ENCODE measurements at places on chromosomes 11 and 22.
A peak's percentile ranks its signal among the peaks of the same experiment; 100 is the strongest.

GRCh38 chr11:110410651-110411050, 19.1 kb upstream of the FDX1 start:
- DNase-seq: no peak

GRCh38 chr22:31526270-31526669, 29.9 kb downstream of the SFI1 start:
- DNase-seq: no peak

DNA sequence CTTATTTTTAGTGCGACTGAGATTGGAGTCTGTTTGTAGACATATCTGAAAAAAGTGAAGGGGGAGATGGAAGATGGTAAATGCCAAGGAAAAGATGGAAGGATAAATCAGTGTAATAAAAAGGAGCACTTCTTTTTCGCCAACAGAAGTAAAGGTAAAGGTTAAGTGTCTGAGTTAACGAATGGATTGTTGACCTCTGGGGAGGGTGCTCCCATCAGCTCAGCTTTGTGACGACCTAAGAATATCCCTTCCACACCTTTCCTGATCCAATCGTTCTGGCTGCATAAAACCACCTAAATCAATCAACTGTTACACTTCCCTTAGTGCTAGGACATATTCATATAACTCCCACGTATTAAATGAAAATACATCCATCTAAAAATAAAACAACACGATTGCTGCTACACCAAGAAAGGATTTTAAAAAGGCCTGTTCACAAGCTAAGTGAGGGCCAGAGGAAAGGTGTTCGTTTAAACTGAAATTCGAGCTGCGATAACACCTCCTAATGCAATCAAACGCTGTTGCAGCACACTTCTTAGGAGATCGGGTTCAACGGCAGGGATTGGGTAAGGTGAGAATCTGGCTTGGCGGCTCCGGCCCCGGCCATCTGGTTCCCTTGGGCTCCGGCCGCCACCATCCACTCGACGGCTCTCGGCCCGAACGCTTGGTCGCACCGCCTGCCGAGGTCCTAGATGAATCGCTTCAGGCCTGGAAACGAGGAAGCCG, 658 bp downstream of the C11orf71 start:
- DNase-seq: no peak

- no peak for DNase-seq
These were observed 1.1 kb downstream of the CHRM1 start for GRCh38 chr11:62919898-62920640.

GRCh38 chr11:131027491-131027890, 111.2 kb upstream of the SNX19 start:
- DNase-seq: no peak

DNA sequence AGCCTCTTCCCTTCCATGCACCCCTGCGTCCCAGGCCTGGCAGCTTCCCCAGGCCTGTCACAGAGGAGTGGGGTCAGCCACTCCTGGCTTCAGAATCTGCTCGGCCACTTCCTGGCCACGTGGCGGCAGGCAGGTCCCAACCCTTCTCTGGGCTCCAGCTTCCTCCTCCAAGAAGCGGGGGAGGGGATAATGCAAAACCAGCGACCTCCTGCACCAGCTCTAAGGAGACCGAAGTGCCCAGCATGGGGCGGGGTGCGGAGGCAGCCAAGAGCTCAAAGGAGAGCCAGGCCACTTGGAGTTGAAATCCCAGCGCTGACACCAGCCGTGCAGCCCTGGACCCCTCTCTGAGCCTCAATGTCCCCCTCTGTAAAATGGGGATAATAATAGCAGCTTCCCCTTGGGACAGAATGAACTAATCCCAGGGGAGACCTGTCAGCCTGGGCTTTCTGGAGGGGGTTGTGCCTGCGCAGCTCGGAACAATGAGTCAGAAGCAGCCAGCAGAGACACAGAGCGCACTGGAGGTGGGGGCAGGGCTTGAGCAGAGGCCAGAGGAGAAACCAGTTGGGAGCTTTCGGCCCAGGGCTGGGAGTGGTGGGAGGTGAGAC, 22.8 kb upstream of the PICK1 start:
- peak; percentile 85 for DNase-seq

- no peak for DNase-seq
These were observed 1233.8 kb upstream of the CNTN5 start for GRCh38 chr11:97786961-97787360.

GRCh38 chr22:35085621-35086020, 19.7 kb downstream of the ISX start:
- DNase-seq: no peak

GRCh38 chr22:40324468-40325305, 21.6 kb upstream of the ADSL start:
- no peak for DNase-seq

DNA sequence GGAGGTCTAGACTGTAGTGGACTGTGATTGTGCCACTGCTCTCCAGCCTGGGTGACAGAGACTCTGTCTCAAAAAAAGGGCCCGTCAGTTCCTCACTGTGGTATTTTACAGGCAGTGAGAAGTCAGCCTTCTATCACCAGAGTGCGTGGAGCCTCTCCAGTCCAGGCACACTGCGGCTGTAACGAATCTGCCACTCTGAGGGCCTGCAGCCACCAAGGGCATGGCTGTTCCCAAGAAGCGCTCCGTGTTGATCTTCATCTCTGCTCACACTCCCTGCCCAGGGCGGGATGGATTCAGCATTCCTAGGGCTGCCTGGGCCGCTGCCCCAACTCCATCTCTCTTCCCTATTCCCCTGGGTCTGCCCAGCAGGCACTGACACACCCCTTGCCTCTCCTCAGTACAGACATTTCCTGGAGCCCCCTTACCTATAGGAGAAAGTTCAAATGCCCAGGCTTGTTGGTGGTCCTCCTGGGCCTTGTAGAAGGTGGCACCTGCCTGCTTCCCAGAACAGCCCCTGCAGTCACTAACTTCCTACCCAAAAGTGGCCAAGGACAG, 148.4 kb downstream of the CACNA1I start:
- DNase-seq: no peak
